ENCODE measurements at places on chromosomes 16 and 17. TPM values are rescaled to one million over a fixed set of nuclear protein-coding genes. Genes with fewer than 3 reads are reported as not detected.

Gene CPHXL2
- not detected for polyA plus RNA-seq

Gene C16orf96
- polyA plus RNA-seq = 19.8 TPM

Gene SLC16A13
- 2.0 TPM for polyA plus RNA-seq

Gene FBXL16
- polyA plus RNA-seq = 23.4 TPM

Gene TNFRSF13B
- 0.59 TPM for polyA plus RNA-seq

Gene PRKCB
- 25.5 TPM for polyA plus RNA-seq

Gene FN3K
- polyA plus RNA-seq = 12.4 TPM

Gene TMEM88
- 6.8 TPM for polyA plus RNA-seq

Gene SPAG5
- 232 TPM for polyA plus RNA-seq

Gene NEUROD2
- not detected for polyA plus RNA-seq

Gene EVI2A
- 2.8 TPM for polyA plus RNA-seq

Gene TLCD3A
- polyA plus RNA-seq = 20.9 TPM

Gene P2RX5
- polyA plus RNA-seq = 3.7 TPM

Gene SLFN11
- polyA plus RNA-seq = 9.3 TPM

Gene RUNDC1
- 17.5 TPM for polyA plus RNA-seq

Gene SGCA
- polyA plus RNA-seq = 33.1 TPM

Gene CCL5
- polyA plus RNA-seq = 16.2 TPM

Gene AARSD1
- polyA plus RNA-seq = 184 TPM

Gene AOC3
- 46.4 TPM for polyA plus RNA-seq

Gene KIF2B
- 191 TPM for polyA plus RNA-seq

Gene SEPTIN12
- polyA plus RNA-seq = 310 TPM

Gene SLC25A11
- polyA plus RNA-seq = 24.3 TPM

Gene CIITA
- polyA plus RNA-seq = 9.5 TPM

Gene ARL5C
- polyA plus RNA-seq = not detected

Gene NHLRC4
- 3.0 TPM for polyA plus RNA-seq

Gene TPSG1
- not detected for polyA plus RNA-seq

Gene INCA1
- polyA plus RNA-seq = 64.4 TPM

Gene IRX3
- 1.2 TPM for polyA plus RNA-seq

Gene SLFN12
- 2.6 TPM for polyA plus RNA-seq

Gene KRT24
- not detected for polyA plus RNA-seq

Gene TEKT1
- polyA plus RNA-seq = 61.3 TPM

Gene EFCAB5
- polyA plus RNA-seq = 23.0 TPM
